GM04504 (cell line): ENCODE measurements at places on chromosomes 16 and 17.

DNA sequence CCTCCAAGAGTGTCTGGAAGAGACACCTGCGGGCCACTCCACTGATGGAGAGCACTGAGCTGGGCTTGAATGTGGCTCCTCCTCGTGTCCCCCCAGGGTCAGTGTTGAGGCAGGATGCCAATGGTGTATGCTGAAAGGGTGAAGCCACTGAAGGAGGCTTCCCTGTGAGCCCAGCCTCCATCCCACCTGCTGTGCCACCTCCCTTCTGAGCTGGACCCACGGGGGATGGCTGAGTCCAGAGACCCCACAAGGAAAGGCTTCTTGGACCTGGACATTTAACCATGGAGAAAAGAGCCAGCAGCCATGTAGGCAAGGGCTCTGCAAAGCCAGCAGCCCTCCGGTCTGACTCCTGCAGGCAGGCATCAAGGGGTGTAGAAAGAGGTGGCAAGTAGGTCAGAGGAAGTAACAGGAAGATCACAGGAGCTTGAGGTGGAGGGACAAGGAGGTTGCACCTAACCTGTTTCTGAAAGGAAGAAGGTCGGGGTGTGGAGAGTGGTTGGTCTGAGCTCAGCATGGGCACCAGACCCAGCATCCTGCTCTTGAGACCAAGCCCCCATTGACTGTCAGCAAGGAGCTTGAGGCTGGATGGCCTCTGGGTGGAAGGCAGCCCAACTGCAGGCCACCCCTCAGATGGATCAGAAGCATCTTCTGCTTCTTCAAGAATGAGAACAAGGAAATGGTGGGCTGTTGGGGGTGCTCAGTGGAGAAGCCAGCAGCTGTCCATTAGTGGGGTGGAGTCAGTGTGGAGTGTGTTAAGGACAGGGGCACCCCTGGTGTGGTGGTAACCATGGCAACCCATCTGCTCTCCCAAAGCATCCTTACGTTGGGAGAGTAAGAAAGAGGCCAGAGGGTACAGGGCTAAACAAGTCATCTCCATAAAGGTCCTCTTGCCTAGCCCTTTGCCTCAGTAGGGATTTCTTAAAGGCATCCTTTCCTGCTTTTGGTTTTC lies 80.7 kb downstream of the PLD6 start:
- DNase-seq, result no peak

DNA sequence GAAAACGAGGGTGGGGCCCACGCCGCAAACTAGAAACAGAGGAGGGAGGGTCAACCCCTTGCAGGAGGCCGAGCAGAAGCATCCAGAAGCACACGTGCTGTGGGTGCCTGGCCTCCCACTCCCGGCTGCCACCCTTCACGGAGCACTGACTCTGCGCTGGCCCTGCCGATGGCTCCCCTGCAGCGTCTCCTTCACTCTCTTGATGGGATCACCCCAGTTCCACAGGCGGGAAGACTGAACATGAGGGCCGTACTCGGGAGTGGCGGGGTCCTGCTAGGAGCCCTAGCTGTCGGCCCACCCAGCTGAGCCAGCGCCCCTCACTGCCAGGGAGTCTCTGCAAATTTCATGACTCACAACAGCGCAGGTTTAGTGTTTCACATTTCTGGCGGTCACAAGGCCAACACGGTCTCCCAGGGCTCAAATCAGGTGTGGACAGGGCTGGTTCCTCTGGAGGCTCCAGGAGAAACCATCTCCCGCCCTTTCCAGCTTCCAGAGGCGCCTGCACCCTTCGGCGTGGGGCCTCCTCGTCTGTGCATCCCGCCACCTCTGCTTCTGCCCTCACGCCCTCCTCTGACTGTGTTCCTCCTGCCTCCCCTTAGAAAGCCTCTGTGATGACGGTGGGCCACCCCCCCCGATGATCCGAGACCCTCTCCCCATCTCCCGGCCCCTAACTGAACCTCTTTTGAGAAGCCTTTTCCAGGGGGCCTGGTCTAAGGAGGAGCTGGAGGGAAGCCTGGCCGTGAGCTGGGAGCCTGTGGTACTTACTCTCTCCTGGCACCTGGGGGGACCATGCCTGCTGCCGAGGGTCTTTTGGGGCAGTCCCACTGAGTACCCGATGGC lies 2.0 kb downstream of the PTX4 start:
- no peak for DNase-seq

- DNase-seq, result no peak
These were observed 104.6 kb downstream of the GNAO1 start for GRCh38 chr16:56295739-56296527.

DNA sequence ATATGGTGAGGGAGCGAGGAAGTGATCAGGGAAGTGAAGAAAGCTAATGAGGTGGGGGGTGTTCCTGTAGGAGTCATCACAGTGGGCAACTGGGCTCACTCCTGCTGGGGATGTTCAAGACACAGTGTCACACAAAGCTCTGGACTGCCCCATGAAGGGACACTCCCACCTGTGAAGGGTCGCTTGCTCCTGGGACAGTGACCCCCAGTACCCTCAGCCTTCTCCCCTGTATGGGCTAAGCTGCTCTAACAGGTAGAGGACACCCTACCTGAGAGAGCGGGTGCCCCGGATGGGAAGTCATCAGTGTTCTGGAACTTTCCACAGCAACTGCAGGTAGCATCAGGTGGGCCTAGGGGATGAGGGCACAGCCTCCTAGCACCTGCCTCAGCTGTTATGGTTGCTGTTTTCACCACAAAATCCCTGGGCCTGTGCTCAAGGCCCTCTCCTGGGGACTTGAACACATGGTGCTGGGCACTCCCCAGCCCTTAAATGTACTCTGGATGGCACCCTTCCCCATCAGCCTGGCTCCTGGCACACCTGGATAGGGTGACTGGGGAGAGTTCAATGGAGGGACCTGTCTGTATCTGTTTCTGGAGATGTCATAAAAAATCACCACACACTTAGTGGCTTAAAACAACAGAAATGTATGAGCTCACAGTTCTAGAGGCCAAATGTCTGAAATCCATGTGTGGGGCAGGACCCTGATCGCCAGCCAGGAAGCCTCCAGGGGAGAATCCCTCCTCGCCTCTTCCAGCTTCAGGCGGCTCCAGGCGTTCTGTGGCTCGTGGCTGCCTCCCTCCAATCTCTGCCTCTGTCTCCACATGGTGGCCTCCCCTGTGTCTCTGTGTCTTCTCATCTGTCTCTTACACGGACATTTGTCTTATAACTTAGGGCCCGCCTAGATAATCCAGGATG lies 104.0 kb upstream of the CDH5 start:
- DNase-seq, result no peak

- DNase-seq, result no peak
These were observed 12.0 kb downstream of the MINK1 start for GRCh38 chr17:4845118-4845517.

DNA sequence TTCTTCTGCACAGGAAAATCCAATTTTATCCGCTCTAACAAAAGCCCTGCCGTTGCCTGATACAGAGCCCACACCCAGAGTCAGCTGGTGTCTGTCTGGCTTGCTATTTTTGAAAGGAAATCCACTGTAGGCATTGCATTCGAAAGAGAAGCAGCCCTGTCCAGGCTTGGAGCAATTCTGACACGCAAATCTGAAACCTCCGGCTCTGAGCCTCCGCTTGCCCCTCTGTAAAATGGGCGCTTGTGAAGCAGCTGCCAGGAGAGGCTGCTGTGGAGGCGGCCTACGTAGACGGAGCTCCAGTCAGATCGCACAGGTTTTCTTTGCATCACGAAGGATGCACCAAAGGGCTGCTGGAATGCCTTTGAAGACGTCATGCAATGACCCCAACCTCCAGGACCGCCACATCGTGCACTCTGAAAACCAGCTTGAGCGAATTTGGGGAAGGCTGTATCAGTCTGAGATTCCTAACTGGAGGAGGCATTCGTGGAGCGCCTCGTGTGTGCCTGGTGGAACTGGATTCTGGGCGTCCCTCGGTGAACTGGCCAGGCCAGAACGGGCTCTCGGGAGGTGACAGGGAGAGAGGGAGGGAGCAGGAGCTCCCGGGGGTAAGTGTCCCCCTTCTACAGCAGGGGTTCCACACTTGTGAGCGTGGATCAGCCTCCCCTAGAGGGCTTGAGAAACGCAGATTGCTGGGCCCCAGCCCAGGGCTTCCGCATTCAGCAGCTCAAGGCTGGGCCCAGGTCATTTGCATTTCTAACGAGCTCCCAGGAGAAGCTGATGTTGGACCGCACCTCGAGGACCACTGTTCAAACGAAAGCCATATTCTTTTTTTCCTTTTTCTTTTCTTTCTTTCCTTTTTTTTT lies 215.5 kb downstream of the MRTFB start:
- DNase-seq, result peak; percentile 15

- DNase-seq, result no peak
These were observed 15.3 kb downstream of the MYOCD start for GRCh38 chr17:12680993-12681392.

DNA sequence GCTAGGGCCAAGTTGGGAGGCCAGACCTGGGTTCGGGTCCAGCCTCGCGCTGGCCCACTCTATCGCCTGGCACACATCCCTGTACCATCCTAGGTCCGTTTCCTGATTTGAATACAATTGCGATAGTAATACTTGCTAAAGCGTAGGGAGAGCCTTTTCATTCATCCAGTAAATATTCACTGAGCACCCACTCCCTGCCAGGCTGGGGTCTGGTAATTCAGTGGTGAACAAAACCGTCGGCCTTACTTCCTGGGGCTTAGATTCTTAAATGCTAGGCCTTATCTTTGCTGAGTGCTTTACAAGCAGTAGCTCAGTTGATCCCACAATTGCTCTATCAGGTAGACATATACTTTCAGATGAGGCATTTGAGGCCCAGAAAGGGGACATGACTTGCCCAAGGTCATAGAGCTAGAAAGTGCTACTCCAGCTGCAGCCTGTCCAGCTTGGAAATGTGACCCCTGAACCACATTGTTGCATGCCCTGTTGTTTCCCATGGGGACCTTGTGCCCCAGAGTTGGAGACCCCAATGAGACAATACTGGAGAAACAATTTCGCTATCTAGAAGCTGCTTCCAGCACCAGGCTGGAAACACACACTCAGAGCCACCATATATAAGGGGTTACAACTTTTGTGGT lies 691 bp downstream of the USB1 start:
- DNase-seq, result no peak

DNA sequence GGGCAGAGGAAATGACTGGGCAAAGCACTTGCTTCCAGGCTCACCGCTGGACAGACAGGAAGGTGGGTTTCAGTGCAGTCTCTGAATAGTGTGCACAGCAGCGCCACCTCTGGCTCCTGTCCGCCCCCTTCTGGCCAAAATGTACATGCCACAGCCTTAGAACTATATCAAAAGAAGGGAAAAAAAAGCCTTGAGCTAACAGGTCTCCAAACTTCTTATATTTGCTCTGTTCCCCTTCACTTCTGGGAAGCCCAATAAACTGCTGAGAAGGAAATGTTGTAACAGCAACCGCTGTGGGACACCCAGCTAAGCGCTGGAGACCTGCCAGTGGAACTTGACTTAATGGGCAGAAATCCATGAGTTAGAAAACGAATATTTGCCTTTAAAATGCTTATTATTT lies 17.5 kb downstream of the COG7 start:
- no peak for DNase-seq
